ENCODE measurements at places on chromosomes 13 and 19. TPM values are rescaled to one million over a fixed set of nuclear protein-coding genes. Genes with fewer than 3 reads are reported as not detected.

Gene SYCN
- total RNA-seq: not detected

Gene ZNF577
- 3.3 TPM for total RNA-seq

Gene HAUS5
- 3.3 TPM for total RNA-seq

Gene FFAR1
- total RNA-seq: not detected

Gene KLF1
- not detected for total RNA-seq

Gene ZNF573
- 4.0 TPM for total RNA-seq

GRCh38 chr19:36163813-36164212, 11.6 kb upstream of the COX7A1 start:
- H3K27me3 ChIP-seq: no peaks in the 10 kb centered on the region
- no peaks in the 10 kb centered on the region for H3K36me3 ChIP-seq
- H3K4me3 ChIP-seq: no peak overlapping the region
- H3K27ac ChIP-seq: no peak overlapping the region
- H3K4me1 ChIP-seq: no peaks in the 10 kb centered on the region
- no peak for DNase-seq

- no peak for DNase-seq
- no peaks in the 10 kb centered on the region for H3K36me3 ChIP-seq
- H3K27me3 ChIP-seq: no peaks in the 10 kb centered on the region
- no peak overlapping the region for H3K4me3 ChIP-seq
- H3K27ac ChIP-seq: no peak overlapping the region
These were observed 415.2 kb upstream of the SGCG start for GRCh38 chr13:22765547-22765946.

GRCh38 chr19:45070861-45071544, 5.3 kb downstream of the ZNF296 start:
- peaks cover 2% of the 10 kb centered on the region for H3K4me1 ChIP-seq
- H3K36me3 ChIP-seq: no peaks in the 10 kb centered on the region
- no peak for DNase-seq
- no peak overlapping the region for H3K4me3 ChIP-seq

DNA sequence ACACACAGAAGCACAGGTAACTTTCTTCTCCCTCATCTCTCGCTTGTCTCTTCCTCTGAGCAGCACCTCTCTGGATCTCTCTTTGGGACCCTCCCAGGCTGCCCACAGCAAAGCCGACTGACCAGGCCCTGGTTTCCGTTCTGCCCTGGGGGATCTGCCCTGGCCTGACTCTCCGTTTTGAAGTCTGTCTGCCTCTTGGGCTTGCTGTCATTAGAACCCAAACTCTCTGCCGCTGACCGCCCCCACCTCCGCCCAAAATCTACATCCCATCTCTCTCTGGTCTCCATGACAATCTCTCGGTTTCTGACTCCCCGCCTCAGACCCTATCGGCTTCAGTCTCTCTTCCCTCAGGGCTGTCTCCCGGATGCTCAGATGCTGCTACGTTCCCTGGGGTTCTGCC, 6.9 kb downstream of the KCNC3 start:
- DNase-seq: no peak
- H3K4me1 ChIP-seq: peaks cover 9% of the 10 kb centered on the region
- H3K36me3 ChIP-seq: no peaks in the 10 kb centered on the region
- H3K27ac ChIP-seq: no peak overlapping the region
- peaks cover 10% of the 10 kb centered on the region for H3K27me3 ChIP-seq

DNA sequence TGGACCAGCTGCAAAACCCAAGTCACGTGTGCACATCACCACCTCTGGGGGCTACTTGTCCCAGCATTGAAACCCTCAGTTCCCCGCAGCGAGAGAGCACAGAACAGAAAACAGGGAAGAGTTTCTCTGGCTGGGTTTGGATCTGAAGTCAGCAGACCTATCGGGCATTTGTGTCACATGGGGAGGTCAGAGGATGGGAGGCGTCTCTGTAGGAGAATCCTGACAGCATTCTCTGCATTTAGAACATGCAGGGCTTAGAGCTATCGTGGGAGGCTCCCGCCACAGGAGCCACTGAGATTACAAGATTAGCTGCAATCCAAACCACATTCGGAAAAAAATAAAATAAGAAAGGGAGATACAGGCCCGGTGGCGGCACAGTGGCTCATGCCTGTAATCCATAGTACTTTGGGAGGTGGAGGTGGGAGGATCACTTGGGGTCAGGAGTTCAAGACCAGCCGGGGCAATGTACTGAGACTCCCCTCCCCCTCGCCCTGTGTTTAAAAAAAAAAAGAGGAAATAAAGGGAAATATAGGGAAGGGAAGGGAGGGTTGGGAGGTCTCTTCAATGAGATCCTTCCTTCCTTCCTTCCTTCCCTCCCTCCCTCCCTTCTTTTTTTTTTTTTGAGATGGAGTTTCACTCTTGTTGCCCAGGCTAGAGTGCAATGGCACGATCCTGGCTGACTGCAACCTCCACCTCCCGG, 2.9 kb upstream of the TLE6 start:
- H3K27me3 ChIP-seq: no peaks in the 10 kb centered on the region
- no peaks in the 10 kb centered on the region for H3K36me3 ChIP-seq
- peak overlapping the region; percentile 81 for H3K27ac ChIP-seq
- peaks cover 44% of the 10 kb centered on the region for H3K4me1 ChIP-seq
- DNase-seq: peak; percentile 69
- no peak overlapping the region for H3K4me3 ChIP-seq

GRCh38 chr19:51375504-51376221, 3.2 kb upstream of the NKG7 start:
- H3K27me3 ChIP-seq: no peaks in the 10 kb centered on the region
- no peaks in the 10 kb centered on the region for H3K4me1 ChIP-seq
- no peaks in the 10 kb centered on the region for H3K36me3 ChIP-seq
- H3K4me3 ChIP-seq: no peak overlapping the region
- no peak for DNase-seq

- no peak overlapping the region for H3K27ac ChIP-seq
- DNase-seq: no peak
- no peak overlapping the region for H3K4me3 ChIP-seq
- no peaks in the 10 kb centered on the region for H3K27me3 ChIP-seq
These were observed 59.5 kb downstream of the KCNC3 start for GRCh38 chr19:50269653-50270052.

DNA sequence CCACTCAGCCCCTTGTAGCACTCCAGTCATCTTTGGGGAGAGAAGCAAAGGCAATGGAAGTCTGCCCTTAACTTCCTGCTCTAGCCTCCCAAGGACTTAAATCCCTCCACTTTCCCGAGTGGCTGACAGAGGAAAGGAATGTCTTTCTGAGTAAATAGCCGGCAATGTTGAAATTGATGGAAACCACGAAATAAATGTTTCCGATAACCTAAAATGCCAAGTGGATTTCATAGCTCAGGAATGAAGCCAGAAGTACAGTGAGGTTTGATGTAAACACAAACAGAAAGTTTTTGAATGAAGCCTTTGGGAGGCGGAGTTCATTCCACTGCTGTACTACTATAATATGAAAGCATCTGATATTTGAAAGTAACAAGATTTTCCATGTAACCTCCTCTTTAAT, 14.0 kb upstream of the TBC1D4 start:
- DNase-seq: no peak
- H3K4me3 ChIP-seq: no peak overlapping the region
- no peaks in the 10 kb centered on the region for H3K4me1 ChIP-seq
- H3K36me3 ChIP-seq: no peaks in the 10 kb centered on the region

GRCh38 chr13:70108356-70109105, at the start of gene KLHL1:
Gene KLHL1 (minus strand): TSS chr13:70108452. CDS start chr13:70107699, 753 bp downstream.
- no peaks in the 10 kb centered on the region for H3K36me3 ChIP-seq
- H3K27ac ChIP-seq: no peak within 1 kb of the TSS
- H3K4me3 ChIP-seq: no peak within 1 kb of the TSS
- H3K4me1 ChIP-seq: no peaks in the 10 kb centered on the region
- DNase-seq: no peak
- no peaks in the 10 kb centered on the region for H3K27me3 ChIP-seq

DNA sequence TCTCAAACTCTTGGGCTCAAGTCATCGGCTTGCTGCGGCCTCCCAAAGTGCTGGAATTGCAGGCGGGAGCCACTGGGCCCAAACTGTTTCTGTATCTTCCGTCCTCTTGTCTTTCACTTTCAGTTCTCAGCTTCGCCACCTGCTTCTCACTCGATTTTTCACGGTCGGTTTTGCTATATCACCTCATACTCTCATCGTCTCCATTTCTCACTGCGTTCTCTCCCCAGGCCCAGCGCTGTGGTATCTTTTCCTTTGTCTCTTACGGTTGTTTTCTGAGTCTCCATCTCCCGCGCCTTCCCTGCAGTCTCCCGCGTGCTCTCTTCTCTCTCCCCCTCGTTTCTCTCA, 14.9 kb downstream of the SSC5D start:
- no peaks in the 10 kb centered on the region for H3K36me3 ChIP-seq
- no peaks in the 10 kb centered on the region for H3K4me1 ChIP-seq
- no peak overlapping the region for H3K27ac ChIP-seq
- no peak for DNase-seq

GRCh38 chr13:109389892-109390345, 396.5 kb downstream of the IRS2 start:
- DNase-seq: no peak
- no peak overlapping the region for H3K27ac ChIP-seq
- H3K27me3 ChIP-seq: no peaks in the 10 kb centered on the region
- H3K4me3 ChIP-seq: no peak overlapping the region
- H3K36me3 ChIP-seq: no peaks in the 10 kb centered on the region

GRCh38 chr13:50149214-50149613, 134.0 kb downstream of the KCNRG start:
- no peaks in the 10 kb centered on the region for H3K27me3 ChIP-seq
- H3K36me3 ChIP-seq: no peaks in the 10 kb centered on the region
- H3K4me1 ChIP-seq: peaks cover 8% of the 10 kb centered on the region
- H3K27ac ChIP-seq: no peak overlapping the region

DNA sequence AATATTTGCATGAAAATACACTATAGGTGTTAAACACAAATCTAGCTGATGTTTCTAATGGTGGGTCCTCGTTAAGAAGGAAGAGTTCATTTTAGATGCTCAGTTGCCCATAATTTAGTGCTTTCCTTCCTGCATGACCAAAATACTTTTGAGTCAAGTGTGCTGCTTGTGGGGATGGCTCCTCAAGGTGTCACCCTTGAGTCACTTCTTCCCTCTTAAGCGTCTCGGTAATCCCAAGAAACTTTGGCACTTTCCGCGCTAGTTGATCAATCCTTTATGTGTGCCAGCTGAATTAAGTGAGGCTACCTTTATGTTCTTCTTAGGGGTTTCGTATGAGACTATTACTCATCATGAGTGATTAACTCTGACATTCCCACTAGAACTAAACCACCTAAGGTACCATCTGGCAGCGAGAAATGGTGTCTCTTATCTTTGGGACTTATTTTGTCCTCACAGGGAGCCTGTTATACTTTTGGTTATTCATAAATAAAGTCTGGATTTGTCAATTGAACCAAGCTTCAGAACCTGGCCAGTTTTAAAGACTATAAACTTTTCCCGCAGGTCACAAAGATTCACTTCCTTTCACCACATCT, 106.8 kb downstream of the NHLRC3 start:
- no peaks in the 10 kb centered on the region for H3K4me1 ChIP-seq
- H3K36me3 ChIP-seq: no peaks in the 10 kb centered on the region
- no peaks in the 10 kb centered on the region for H3K27me3 ChIP-seq
- DNase-seq: peak; percentile 18
- no peak overlapping the region for H3K4me3 ChIP-seq

GRCh38 chr13:73304442-73304841, 245.6 kb downstream of the KLF5 start:
- no peaks in the 10 kb centered on the region for H3K4me1 ChIP-seq
- H3K27ac ChIP-seq: no peak overlapping the region
- H3K4me3 ChIP-seq: no peak overlapping the region
- H3K27me3 ChIP-seq: no peaks in the 10 kb centered on the region

GRCh38 chr13:110627351-110627750, 12.0 kb downstream of the NAXD start:
- DNase-seq: no peak
- peaks cover 26% of the 10 kb centered on the region for H3K36me3 ChIP-seq
- no peaks in the 10 kb centered on the region for H3K27me3 ChIP-seq
- no peak overlapping the region for H3K4me3 ChIP-seq
- peak overlapping the region; percentile 56 for H3K27ac ChIP-seq

DNA sequence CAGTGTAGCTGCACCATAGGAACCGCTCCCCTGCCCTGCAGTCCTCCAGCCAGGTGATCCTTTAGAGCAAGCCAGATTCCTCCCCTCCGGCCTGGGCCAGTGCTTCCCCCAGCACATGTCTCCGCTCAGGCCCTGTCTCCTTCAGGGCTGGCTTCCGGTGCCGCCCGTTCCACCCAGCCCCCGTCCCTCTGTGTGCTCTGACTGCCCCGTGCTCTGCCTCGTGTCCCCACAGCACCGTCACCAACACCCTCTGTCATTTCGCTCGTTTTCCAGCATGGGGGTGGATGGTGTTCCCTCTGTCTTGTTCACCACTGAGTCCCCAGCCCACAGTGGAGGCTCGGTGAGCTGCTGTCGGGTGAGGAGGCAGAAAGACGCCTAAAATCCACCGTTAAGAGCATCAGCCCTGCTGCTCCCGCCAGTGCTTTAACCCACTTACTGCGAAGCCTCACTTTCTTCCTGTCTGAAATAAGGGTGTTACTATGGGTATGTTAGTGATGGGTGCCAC, 54.5 kb downstream of the TSSK6 start:
- H3K4me3 ChIP-seq: peak overlapping the region; percentile 27
- peak; percentile 54 for DNase-seq
- no peaks in the 10 kb centered on the region for H3K36me3 ChIP-seq
- no peaks in the 10 kb centered on the region for H3K27me3 ChIP-seq
- H3K27ac ChIP-seq: peak overlapping the region; percentile 85

- H3K36me3 ChIP-seq: no peaks in the 10 kb centered on the region
- H3K4me1 ChIP-seq: peaks cover 63% of the 10 kb centered on the region
- peak overlapping the region; percentile 58 for H3K4me3 ChIP-seq
- no peaks in the 10 kb centered on the region for H3K27me3 ChIP-seq
These were observed 7.2 kb downstream of the ZBTB7A start for GRCh38 chr19:4059453-4059871.

DNA sequence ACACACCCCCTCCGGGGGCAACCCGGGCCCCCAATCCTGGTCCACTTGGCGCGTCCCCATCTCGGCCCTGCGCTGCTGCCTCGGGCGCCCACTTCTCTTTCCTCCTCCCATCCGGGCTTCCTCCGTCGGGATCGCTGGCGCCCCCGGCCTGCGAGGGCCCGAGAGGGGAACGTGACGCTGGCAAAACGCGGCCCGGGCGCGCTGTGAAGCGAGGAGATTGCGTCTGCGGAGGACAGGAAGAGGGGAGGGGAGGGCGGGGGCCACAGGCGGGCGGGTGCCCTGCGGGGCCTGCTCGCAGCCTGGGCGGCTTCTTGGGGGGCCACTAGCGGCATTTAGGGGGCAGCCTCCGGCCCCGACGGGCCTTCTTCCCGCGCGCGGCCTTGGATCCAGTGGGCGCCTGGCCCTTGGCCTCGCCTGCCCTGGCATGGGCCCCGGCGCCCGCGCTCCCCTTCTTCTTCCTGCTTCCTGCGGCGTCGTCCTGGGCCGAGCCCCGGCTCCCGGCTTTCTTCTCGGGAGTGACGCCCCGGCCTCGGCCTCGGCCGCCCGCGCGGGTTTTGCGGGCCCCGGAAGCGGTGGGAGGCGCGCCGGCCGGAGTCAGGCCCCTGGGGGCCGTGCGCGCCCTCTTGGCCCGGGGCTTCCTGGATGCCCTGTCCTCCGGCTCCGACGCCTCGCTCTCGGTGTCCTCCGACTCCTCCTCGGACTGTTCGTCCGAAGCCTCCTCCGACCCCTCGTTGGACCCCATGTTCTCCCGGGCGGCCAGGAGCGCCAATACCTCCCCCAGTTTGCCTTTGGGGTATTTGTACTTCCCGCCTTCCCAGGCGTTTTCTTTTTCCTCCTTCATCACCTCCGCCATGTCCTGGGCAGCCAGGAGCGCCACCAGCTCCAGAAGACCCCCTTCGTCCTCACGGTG, 2.2 kb downstream of the PNMA8B start:
- peaks cover 4% of the 10 kb centered on the region for H3K4me1 ChIP-seq
- H3K27ac ChIP-seq: no peak overlapping the region
- H3K4me3 ChIP-seq: peak overlapping the region; percentile 47
- DNase-seq: no peak
- H3K36me3 ChIP-seq: no peaks in the 10 kb centered on the region

- no peaks in the 10 kb centered on the region for H3K27me3 ChIP-seq
- H3K27ac ChIP-seq: no peak overlapping the region
- no peak overlapping the region for H3K4me3 ChIP-seq
- no peaks in the 10 kb centered on the region for H3K4me1 ChIP-seq
- H3K36me3 ChIP-seq: no peaks in the 10 kb centered on the region
- no peak for DNase-seq
These were observed 1838.2 kb upstream of the PRR20A start for GRCh38 chr13:55302568-55302967.

All from gastrocnemius medialis (tissue), 4 donors.